ENCODE measurements at places on chromosomes 1 and 21. TPM values are rescaled to one million over a fixed set of nuclear protein-coding genes. Genes with fewer than 3 reads are reported as not detected.

The CNKSR1 gene
- total RNA-seq = 29.9 TPM

DNA sequence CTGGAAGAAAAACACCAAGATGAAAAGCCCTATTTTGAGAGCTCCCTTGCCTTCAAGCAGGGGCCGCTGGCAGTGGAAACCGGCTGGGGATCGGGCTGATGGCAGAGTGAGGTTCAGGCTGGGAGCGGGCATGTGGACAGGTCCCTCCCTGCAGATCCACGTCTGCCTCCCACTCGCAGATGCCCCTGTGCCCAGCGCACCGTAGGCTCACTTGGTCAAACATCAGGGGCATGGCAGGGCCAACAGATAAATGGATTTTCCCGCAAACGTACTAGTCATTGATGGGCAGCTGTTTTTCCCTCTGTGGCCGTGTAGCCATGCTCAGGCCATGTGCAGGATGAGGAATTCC is 6.6 kb upstream of the C1orf174 start:
- DNase-seq = no peak

- peak; percentile 86 for DNase-seq
These were observed 72.9 kb downstream of the RPS6KA1 start for GRCh38 chr1:26602378-26602959.

- no peak for DNase-seq
These were observed 1.7 kb upstream of the C1orf185 start for GRCh38 chr1:51100264-51100880.

GRCh38 chr21:36665806-36666205 is 33.1 kb upstream of the SIM2 start:
- DNase-seq = no peak

The NUP210L gene
- 0.09 TPM for total RNA-seq

GRCh38 chr1:171500803-171501202 is 15.5 kb downstream of the PRRC2C start:
- DNase-seq = no peak

DNA sequence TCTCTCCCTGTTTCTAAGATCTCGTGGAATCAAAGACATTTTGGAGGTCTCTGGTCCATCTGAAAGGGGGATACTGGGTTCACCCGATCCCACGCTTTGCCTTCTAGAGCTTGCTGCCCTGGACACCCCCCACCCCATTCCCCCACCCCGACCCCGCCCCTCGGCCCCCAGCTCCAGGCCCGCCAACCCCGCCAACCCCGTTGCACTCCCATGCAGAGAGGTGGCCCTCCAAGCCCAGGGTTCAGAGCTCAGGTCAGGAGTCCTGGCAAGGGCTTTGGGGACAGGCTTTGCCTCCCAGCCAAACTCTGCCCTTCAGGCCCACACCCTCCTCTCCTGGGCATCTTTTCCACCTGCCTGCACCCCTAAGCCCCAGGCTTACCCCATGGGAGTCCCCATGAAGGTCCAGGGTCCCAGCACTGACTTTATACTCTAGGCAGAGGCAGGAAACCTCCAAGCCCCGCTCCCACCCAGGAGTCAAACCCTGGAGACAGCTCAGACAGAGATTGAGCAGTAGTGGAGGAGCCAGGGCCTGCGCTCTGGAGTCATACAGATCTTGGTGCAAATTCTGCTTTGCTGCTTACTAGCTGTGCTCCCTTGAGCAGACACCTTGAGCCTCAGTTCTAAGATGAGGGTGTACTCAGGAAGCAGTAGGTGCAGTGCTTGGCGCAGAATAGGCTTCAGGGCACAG is 155.9 kb downstream of the FOXD2 start:
- DNase-seq = no peak

DNA sequence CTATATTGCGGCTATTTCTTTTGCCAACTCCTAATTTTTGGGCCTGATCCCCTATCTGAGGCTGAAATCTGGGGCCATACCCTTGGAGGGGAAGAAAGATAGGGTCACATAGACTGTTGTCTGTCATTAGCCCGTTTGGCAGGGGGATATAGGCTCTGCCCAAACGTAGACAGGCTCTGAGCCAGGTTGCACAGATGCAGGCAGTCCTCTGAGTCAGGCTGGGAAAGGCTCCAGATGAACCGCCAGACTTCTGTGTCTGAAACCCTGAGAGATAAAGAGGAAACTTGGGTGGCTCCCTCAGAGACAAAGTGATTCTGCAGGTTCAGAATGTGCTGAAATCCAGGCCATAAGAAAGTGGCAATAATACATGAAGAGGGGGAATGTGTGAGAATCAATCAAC is 4.0 kb upstream of the CAP1 start:
- DNase-seq = peak; percentile 32

- peak; percentile 32 for DNase-seq
These were observed 77.9 kb downstream of the ADARB1 start for GRCh38 chr21:45152265-45152746.

GRCh38 chr1:79255421-79255820 is 248.9 kb upstream of the ADGRL4 start:
- DNase-seq = no peak

Measured in lung (tissue), 17 donors.